NCI-H526 treated with DMSO at 0.1 percent for 48 hours (cell line): ENCODE measurements at places on chromosomes 1 and 21.

DNA sequence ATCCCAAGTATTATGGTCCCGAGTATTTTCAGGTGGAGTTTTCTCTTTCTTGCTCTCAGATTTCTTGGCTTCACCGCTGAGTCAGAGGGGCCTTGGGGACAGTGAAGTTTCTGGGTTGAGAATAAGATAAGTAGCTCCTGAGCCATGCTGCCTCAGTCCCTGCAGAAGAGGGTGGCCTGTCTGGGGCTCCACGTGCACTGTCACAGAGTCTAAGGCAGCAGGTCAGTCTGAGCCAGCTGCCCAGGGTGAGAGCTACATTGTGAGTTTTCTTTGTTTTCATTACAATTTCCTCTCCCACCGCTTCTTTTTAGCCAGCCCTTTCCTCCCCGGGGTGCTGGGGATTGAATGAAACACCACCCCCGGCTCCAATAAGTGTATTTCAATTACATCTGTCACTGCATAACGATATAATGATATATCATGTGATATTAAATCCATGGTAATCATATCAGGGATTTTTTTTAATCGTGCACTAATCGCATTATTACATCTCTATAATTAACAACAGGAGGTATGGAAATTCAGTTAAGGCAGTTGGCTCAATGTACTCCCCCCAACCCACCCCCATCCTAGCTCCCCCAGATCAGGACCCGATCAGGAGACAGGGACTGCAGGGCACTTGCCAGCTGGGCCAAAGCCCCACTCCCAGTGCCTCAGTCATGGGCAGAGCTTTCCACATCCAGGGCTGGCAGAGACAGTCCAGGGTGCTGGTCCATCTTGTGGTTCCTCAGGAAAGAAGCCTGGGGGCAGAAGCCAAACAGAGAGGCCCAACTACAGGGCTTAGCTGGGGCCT lies 43.7 kb downstream of the DMAP1 start:
- DNase-seq = no peak

GRCh38 chr1:43292216-43292615 lies 6.8 kb upstream of the C1orf210 start:
- no peak for DNase-seq

DNA sequence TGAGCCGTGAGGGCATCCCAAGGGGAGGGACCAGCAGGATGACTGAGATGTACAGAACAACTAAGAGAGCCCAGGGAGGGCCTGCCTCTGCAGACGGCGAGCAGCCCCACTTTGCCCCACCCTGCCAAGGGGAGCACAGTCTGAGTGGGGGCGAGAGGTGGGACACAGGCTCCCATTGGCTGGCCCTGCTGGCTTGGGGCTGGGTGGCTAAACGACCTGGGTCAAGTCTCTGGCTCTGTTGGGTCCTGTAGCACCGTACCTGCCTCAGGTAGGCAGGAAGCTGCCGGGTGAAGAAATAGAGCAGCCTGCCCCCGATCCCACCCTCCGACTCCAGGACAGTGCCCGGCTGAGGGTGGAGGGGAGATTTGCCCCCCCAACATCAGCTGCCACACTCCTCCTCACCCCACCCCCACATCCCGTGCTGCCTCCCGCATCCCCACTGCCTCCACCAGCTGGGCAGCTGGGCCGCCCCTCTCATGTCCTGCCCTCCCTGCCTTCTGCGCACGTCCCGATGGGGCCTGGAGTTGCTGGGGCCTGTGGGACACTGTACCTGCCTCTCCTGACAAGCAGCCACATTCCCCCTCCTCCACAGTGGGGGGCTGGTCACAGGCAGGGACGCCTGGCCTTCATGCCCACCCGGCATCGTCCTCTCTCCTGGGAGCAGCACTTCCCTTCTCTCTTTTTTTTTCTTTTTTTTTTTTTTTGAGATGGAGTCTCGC lies 12.6 kb upstream of the PLEKHG5 start:
- no peak for DNase-seq

DNA sequence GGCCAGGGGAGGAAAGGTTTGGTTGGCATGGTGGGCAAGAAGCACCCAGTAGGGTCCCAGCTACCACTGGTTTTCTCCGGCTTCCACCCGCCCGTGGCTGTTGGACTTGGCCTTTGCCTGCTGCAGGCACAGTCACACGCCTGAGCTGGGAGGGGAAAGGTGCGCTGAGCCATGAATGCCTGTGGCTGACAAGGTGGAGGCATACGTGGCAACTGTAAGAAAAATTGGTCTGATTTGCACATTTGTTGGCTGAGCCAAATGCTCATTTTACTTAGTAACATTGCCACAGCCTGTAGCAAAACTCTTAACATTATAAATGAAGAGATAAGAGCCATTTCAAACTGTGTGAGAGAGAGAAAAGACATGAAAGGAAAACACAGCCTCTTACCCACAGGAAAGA lies 191.6 kb downstream of the PTPRC start:
- DNase-seq = no peak

GRCh38 chr1:197618061-197618460 lies 157.2 kb downstream of the DENND1B start:
- peak; percentile 26 for DNase-seq

GRCh38 chr1:116762781-116763115 lies 8.5 kb downstream of the CD2 start:
- no peak for DNase-seq

DNA sequence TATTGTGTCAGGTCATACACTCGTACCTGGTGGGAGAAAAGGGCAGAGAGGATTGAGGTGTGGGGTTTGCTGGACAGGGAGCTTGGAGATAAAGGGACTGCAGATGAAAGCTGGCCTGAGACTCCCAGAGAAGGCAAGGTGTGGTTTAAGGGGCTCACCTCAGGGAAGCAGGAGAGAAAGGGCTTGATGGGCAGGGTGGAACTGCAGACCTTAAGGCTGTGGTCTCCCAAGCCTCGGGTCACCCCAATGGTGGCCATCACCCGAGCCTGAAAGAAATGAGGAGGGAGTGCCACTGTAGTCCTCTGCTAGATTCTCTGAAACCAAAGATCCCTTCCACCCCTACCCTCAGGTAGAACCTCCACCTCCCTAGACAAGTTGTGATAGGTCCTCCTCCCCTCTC lies 3.7 kb upstream of the RHOC start:
- DNase-seq = no peak

DNA sequence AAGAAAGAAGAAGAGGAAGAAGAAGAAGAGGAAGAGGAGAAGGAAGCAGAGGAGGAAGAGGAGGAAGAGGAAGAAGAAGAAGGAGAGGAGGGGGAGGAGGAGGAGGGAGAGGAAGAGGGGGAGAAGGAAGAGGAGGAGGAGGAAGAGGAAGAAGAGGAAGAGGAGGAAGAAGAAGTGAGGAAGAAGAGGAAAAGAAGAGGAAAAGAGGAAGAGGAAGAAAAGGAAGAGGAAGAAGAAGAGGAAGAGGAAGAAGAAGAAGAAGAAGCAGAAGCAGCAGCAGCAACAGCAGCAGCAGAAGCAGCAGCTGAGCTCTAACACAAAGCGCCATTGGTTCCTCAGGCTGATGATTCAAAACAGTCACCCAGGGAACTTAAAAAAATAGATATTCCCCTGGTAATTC lies 34.0 kb downstream of the DNAI4 start:
- no peak for DNase-seq

GRCh38 chr1:45669379-45669778 lies 17.0 kb downstream of the GPBP1L1 start:
- DNase-seq = no peak

DNA sequence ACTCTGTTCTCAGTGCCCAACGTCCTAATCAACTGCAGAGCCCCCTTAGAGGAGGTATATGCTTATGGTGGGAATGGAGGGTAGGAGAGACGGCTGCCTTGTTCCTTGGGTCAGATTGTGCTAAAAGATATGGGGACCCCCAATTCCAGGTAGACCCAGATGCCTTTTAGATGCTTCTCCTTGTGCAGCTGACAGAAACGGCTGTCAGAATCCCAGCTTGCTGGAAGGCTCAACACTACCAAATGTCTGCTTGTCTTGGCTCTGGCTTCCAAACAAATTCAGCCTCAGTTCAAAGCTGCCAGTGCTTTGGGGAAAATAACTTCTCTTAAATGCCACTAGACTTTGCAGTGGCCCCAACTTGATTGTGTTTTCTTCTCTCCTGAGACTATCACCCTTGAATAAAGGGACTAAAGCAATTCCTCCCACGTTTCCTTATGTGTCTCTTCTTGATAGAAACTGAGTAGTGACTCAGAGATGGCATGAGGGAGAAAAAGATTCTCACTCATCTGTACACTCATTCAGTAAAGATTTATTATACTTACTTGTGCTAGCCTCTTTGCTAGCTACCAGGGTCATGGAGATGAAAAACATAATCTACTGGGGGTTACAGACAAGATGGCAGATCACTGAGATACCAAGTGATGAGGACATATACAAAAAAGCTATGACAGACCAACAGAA lies 3.4 kb upstream of the RNF19B start:
- no peak for DNase-seq

GRCh38 chr1:156149374-156150332 lies 3.7 kb upstream of the SEMA4A start:
- peak; percentile 83 for DNase-seq

DNA sequence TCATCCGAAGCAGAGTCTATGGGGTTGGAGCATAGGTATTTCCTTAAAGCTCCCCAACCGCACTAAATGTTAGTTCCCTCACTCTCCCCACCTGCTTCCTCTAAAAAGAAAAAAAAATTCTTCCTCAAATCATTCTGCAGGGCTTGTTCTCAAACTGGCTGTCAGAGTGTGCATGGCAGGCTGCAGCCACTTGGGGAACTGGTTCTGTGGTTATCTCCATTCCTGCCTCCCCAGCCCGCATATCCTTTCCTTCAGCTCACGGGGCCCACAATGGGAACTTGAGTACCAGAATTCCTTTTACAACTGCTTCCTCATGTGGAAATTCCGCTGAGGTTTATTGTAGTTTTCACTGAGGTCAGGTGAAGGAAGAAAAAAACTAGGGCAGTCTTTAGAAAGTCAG lies 159.2 kb downstream of the PIGK start:
- DNase-seq = no peak

GRCh38 chr1:21162740-21163464 lies 13.8 kb downstream of the EIF4G3 start:
- DNase-seq = no peak

DNA sequence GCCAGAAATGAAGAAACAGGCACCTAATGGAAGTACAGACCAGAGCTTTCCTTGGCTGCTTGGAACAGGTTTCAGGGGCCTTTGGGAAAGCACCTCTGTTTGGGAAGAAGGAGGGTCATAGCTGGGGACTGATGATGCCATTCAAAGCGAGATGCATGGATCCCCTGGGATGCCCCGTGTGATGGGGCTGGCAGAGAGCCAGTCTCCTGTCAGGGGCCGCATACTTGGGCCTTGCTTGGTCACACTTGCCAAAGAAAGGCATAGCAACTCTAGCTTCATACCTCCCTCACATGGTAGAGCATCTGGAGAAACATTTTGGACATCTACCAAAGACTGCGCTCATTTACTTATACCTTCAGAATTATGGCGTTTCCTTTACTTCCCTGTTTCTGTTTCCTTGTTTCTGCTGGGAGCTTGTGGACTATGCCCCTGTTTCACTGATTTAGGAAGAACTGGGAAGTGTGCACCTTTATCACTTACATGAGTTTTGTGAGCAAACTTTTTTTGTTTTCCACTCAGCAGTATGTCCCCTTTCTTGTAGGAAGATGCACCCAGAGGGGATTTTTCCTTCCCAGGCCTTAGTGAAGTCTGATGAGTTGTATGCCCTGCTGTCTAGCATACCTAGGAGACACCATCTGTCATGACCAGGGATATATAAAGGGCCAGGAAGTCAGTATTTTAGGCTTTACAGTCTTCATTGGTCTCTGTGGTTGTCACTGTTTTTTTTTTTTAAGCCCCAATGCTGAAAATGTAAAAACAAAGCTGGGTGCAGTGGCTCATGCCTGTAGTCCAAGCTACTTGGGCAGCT lies 19.8 kb upstream of the ST3GAL3 start:
- no peak for DNase-seq

DNA sequence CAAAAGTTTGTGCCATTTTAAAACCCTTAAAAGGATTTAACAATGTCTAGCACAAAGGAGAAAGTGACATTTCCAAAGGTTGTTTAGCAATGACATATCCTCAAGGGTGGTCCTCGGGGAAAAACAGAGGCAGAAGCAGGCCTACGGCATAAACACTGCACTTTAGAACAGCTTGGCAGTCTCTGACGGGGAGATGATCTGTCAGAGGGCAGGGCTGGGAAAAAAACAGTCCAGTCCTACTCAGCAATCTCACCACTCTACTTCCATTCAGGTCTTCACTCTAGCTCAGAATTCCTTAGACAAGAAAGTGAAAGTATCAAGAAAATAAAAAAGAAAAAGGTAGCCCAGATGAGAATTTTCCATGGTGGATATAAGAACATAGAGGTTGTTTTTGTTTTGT lies 4.1 kb downstream of the CRYZ start:
- no peak for DNase-seq

DNA sequence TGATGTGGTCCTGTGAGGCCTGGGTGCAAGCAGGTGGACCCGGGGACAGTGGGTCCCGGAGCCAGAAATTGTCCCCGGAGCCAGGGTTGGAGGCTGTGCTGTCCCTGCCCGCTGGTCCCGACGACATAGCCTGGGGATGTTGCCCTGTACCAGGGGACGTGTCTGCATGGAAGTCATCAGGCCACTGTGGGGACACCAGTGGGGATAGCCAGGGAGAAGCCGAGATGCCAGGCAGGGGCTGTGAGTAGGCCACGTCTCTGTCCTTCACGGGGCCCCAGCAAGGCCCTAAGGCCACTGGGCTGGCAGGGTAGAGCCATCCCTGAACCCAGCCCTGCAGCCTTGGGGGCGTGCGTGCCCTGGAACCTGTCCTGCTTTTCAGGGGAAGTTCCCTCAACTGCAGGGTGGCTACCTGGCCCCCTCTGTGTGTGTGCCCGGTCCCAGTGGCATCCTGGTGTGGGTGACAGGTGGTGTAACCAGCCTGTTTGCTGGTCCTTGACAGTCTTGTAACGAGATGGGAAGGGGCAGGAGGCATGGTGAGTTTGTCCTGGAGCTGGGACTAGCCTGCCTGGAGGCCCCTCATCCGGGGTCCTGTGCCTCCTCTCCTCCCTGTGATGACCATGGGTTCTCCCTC lies 73.2 kb downstream of the OBSCN start:
- no peak for DNase-seq
